Psoas muscle (tissue), 8 donors: ENCODE measurements at places on chromosomes 2 and 18. TPM values are rescaled to one million over a fixed set of nuclear protein-coding genes. Genes with fewer than 3 reads are reported as not detected.

The TOGARAM2 gene
- total RNA-seq = 98.4 TPM

- no peak for DNase-seq
Observed at GRCh38 chr2:190794790-190795189, 85.8 kb upstream of the GLS start.

The ITPRID2 gene
- total RNA-seq = 73.3 TPM

- DNase-seq = peak; percentile 69
Observed at GRCh38 chr2:99659874-99660273, 170.1 kb upstream of the REV1 start.

The UGT1A10 gene
- not detected for total RNA-seq

- no peak for DNase-seq
Observed at GRCh38 chr18:70991577-70991976, 702.7 kb downstream of the SOCS6 start.

- DNase-seq = no peak
Observed at GRCh38 chr2:48313036-48313877, 216.7 kb upstream of the STON1 start.

The PEX13 gene
- total RNA-seq = 23.3 TPM

DNA sequence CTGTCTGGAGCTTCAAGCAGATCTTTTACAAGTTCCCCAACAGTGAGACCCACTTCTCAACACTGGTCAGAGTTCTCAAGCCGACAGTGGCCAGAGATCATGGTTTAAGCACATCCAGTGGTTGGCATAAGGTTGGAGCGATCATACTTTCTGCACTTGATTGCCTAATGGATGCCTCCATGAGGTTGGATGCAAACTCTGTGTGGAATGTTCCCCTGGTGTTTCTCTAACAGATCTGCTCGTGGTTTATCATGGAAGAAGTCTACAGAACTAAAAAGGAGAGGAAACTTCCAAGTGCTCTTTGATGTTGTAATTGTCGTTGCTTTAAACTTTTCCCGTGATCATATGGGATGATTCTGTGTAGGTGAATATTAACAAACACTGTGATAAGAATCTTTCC lies 60.7 kb downstream of the SH3RF3 start:
- no peak for DNase-seq

- no peak for DNase-seq
Observed at GRCh38 chr2:26767129-26767528, 3.0 kb downstream of the SLC35F6 start.

- DNase-seq = no peak
Observed at GRCh38 chr2:877747-878146, 72.9 kb upstream of the SNTG2 start.

GRCh38 chr18:66707473-66707872 lies 103.6 kb upstream of the CDH19 start:
- DNase-seq = no peak

GRCh38 chr2:7281231-7282201 lies 364.3 kb downstream of the RNF144A start:
- no peak for DNase-seq

DNA sequence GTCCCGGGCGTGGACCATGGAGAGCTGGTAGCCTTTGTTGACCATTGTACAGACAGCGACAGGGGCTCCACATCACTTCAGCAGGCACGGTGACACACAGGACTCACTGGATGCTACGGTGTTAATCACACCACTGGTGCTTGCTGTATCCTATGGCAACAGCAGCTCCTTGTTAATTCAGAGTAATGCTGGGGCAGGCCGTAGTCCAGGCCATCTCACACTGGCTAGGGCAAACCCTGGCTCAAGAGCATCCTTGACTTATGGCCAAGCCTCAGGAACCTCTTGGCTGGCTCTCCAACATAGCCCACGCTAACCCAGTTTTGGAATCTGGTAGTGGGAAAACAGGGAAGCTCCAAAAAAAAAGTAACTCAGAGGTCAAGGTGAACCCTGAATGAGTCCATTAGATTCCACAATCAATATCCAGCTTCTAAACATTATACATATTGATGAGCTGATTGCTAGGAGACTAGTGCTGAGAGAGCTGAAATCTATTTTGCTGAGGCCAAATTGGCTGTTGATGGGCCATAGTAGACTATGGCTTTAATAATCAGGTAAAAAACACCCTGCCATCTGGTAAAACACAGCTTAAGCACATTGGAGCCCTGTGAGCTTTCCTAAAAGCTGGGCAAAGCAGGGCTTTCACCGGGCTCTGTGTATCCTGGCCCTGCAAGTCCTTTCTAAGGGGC lies 253.6 kb downstream of the PRKCE start:
- DNase-seq = no peak

The IL36A gene
- not detected for total RNA-seq

The COL3A1 gene
- total RNA-seq = 17.9 TPM

- no peak for DNase-seq
Observed at GRCh38 chr2:239952251-239952650, 72.9 kb downstream of the NDUFA10 start.

The DOCK10 gene
- total RNA-seq = 2.3 TPM

DNA sequence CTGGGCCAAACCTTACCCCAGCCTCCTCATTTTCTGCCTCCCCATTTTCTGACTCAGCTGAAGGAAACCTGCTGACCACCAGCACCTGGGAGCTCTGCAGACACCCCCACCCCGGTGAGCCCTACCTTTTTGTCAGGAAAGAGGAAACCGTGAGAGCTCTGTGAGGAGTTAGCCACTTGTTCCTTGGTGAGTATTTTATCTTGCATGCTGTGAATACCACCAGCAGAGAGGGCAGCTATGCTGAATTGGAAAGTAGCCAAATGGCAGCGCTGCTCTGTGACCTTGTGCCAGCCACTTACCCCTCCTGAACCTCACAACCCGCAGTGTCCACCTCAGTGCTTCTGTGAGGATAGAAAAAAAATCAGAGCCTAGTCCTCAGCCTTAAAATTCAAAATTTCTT lies 2.5 kb downstream of the MPPE1 start:
- no peak for DNase-seq

- DNase-seq = no peak
Observed at GRCh38 chr18:44726059-44726421, 45.4 kb downstream of the SETBP1 start.

DNA sequence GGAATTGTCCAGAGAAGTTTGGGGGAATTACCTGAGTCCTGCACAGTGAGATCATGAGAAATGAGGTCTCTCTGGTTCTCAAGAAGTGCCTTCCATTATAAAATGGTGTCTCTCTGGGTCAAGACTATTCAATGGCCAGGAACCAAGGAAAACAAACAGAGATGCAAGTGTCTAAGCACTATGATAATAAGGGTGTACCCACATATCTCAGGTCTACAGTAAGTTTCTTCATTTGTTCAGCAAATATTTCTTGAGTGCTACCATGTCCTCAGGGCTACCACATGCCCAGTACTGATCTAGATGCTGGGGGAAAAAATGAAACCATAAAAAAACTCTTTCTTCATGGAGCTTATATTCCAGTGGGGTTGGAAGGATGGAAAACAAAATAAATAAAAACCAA lies 170.0 kb downstream of the ACKR3 start:
- DNase-seq = no peak

The KCNG2 gene
- total RNA-seq = 0.54 TPM

GRCh38 chr2:168314236-168314635 lies 66.8 kb upstream of the STK39 start:
- DNase-seq = no peak

GRCh38 chr2:200032895-200033294 lies 77.5 kb downstream of the MAIP1 start:
- DNase-seq = no peak

DNA sequence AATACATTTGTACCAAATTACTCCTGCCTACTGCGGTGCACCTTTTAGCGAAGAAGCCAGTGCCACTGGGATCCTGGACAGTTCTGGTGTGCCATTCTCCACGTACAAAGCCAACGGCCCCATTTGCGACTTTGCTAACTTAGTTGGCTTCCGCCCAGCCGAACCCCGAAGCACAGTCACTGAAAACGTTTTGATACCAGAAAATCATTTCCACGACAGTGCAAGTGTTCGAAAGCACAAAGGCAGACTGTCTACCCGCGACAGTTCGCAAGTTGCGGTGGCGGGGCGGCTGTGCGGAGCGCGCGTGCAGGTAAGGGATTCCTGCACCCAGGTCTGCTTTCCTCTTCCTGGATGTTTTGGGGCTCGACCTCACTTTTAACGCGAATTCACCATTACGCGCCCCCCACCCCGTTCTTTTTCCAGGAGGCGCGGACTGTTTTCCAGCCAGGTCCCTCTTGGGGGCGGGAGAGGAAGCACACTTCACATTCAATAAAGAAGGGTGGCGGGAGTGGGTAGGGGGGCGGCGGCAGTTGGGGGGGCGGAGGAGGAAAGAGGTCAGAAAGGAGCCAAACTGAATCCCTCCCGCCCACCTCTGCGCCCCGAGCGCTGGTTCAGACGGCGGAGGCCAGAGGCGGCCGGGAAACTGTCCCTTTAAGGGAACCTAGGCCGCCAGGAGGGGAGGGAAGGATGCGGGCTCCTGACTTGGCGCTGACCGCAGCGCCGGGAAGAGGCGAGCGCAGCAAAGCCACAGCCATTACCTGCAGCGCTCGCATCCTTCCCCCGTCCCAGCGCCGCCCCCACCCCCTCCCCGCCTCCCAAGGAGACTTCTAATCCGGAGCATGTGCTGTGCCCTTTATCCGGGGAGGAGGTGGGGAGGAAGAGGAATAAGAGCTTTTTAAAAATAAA lies 107.4 kb upstream of the KCTD1 start:
- peak; percentile 61 for DNase-seq

DNA sequence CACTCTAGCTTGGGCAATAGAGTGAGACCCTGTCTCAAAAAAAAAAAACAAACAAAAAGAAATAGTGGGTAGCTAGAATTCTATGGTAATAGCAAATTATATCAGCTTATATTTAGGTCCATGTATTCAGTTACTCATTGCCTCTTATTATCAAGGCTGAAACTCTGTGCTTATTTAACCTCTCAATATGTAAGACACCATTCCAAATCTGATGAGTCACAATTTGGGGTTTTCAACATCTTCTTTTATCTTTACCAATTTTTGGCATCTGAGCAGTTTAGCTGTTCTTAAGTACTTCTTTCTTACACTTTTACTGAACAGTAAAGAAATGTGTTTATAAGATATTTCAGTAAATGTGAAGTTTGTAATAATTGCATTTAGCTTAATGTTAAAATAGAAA lies 69.3 kb downstream of the TTC27 start:
- DNase-seq = no peak

GRCh38 chr2:79292958-79293315 lies 133.4 kb upstream of the REG3A start:
- no peak for DNase-seq

GRCh38 chr2:227473806-227474205 lies 1.9 kb downstream of the AGFG1 start:
- DNase-seq = no peak

The MZT2B gene
- 160 TPM for total RNA-seq

The NFATC1 gene
- 21.6 TPM for total RNA-seq

DNA sequence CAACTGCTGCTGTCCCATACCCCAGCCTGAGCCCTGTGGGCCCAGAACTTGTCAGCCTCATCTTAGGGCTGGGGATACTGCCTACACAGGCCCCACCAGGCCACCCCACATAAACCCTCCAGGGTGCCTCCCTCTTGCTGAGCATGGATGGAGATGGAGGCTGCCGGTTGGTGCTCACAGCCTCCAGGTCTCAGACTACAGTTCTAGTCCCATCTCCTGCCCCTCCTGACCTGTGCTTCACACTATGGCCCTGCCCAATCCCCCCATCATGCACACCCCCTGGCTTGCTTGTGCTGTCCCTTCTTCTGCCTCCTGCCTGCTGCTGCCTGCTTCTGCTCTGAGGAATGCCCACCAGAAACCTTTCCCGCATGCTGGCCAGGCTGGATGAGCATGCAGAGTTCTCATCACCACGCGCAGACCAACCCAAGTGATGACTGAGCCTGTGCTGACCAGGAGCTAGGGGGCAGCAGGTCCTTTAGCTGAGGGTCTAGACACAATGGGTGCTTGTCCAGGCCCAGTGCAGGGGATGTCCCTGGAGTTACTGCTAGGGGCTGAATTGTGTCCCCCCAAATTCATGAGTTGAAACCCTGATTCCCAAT lies 138.4 kb upstream of the HS6ST1 start:
- DNase-seq = no peak

DNA sequence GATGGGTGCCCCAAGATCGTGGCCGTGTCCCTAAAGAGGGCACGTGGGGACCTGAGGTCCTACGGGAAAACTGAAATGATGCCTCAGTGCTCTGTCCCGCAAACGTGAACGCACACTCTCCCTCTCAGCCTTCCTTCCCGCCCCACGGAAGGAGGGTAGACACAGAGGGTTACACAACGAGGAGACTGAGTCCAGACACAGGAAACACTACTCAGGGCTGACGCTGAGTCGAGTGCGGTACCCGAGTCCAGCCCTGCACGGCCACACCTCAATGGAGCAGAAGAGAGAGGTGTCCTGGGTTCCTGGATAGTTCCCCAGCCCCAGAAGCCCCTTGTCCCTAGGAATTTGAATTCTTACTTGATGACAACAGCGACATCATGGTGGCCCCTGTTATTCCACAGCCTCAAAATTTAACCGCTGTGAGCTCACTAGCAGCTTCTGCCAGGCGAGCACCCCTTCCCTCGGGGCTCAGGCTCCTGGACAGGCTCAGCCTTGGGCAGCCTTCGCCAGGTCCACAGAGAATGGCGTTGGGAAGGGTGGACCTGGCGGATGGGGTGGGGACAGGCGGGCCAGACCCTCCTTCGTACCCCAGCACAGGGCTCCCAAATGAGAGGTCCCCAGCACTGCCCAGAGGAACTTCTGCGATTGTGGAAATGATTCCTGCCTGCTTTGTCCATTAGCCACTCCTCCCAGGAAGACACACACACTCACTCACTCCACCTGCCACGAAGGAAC lies 980 bp upstream of the RNPEPL1 start:
- DNase-seq = peak; percentile 53

- no peak for DNase-seq
Observed at GRCh38 chr18:22403950-22404349, 13.8 kb downstream of the CTAGE1 start.

DNA sequence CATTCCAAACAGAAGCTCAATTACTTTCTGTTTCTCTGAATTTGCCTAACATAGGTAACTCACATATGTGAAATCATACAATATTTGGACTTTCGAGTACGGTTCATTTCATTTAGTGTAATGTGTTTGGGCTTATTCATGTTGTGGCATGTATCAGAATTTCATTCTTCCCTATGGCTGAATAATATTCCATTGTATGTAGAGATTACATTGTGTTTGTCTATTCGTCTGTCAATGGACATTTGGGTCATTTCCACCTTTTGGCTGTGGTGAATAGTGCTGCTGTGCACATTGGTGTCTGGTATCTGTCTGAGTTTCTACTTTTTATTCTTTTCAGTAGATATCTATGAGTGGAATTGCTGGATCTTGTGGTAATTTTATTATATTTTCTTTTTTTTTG lies 43.9 kb downstream of the LBH start:
- DNase-seq = no peak

DNA sequence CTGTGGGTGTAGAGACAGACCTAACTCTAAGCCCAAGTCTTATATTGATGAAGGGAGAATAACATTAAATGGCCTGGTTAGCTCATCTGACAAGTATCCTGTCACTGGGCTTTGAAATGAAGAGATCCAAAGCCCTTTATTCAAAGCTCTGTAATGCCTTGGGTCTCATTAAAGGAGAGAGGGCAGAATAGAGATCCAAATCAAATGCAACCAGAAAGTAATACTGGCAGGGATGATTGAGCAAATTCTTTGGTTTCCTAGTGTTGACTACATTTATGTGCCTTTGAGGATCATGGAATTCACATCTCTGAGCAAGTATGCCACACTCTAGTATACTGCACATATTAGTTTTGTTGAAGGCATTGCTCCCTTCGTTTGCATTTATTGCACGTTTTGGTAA lies 147.9 kb upstream of the CAVIN2 start:
- DNase-seq = no peak

GRCh38 chr18:73848656-73849055 lies 299.0 kb downstream of the FBXO15 start:
- DNase-seq = no peak

The CREB1 gene
- total RNA-seq = 18.4 TPM

The POMC gene
- 2.1 TPM for total RNA-seq

The MSTN gene
- 6.6 TPM for total RNA-seq
